ENCODE measurements at places on chromosomes 12 and 14.
A peak's percentile ranks its signal among the peaks of the same experiment; 100 is the strongest.

- no peak for DNase-seq
Observed at GRCh38 chr12:63846238-63846967, 1.9 kb downstream of the SRGAP1 start.

DNA sequence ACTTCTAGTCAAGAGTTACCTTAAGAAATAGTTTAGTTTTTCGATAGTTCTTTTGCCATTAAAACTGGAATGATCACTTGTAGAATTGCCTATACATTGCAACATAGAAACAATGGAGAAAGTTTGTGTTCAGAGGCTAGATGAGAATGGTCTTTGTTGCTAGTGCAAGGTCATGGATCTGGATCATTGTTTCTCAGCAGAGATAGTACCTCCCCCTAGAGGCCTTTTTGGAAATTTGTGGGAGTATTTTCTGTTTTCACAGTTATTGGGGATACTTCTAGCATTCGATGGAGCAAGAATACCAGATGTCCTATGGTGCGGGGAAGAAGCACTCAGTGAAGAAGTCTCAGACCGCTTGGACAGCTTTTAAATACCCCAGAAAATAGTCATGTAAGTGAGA lies 138.8 kb upstream of the HMGA2 start:
- no peak for DNase-seq

- DNase-seq = no peak
Observed at GRCh38 chr12:49854976-49855375, 12.1 kb upstream of the BCDIN3D start.

- DNase-seq = no peak
Observed at GRCh38 chr14:22798528-22798927, 16.7 kb downstream of the SLC7A7 start.

DNA sequence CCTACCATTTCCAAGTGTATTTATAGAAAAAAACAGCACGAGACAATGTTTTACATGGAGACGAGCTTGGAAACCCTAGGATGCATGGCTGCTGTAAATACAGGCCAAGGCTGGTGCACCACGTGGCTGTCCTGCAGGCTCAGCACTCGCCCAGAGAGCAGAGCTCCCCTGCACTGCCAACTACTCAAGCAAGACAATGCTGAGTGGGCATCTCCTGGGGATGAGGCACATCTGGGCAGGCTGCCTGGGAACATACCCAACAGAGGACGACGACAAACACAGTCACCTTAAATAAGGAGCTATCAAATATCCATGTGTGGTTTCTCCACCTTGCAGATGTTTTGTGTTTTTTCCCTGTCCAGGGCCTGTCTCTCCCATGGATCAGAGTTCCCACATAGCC lies 128.3 kb upstream of the PRMT8 start:
- DNase-seq = no peak

DNA sequence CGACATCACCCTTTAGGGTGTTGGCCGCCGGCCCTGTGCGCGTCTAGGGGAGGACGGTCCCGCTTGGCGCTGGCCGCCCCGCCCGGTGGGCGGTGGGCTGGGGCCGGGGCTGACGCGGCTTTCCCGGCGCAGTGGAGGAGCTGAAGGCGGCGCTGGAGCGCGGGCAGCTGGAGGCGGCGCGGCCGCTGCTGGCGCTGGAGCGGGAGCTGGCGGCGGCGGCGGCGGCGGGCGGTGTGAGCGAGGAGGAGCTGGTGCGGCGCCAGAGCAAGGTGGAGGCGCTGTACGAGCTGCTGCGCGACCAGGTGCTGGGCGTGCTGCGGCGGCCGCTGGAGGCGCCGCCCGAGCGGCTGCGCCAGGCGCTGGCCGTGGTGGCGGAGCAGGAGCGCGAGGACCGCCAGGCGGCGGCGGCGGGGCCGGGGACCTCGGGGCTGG lies 3.6 kb downstream of the TNFAIP2 start:
- DNase-seq = peak; percentile 59

DNA sequence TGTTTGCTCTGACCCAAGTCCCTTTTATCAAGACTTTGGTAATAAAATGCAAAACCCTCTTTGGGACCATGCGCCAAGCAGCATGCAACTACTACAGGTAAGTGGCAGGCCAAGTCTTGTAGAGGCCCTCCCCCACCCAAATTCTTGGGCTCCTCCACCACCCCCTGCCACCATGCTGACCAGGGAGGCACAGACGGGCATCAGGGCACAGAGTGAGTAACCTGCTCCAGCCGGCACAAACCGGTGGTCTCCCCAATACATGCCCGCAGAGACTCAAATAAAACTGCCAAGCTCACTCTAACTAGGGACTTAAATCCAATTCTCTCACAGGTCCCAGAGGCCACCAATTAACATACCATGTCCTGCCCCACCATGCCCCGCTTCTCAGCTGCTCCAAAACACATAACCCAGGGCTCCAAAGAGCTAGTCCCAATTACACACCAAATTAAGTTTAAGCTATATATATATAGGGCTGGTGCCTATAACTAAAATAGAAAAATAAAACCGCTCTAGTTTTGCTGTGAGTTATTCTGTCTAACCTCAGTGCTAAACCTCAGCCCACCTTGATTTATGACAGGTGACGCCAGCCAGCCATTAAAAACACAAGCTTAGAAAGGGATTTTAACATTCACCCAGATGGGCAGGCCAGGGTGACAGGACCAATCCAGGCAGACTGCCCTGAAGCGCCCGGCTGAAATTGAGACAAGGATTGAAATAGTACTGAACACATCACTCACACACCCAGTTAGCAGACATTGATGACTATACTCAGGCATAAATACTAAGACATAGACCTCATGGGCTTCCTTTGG lies 81.0 kb downstream of the CLMN start:
- DNase-seq = no peak

- no peak for DNase-seq
Observed at GRCh38 chr12:6552140-6552551, 3.7 kb downstream of the IFFO1 start.

GRCh38 chr14:71203306-71203705 lies 296.0 kb downstream of the PCNX1 start:
- DNase-seq = no peak

DNA sequence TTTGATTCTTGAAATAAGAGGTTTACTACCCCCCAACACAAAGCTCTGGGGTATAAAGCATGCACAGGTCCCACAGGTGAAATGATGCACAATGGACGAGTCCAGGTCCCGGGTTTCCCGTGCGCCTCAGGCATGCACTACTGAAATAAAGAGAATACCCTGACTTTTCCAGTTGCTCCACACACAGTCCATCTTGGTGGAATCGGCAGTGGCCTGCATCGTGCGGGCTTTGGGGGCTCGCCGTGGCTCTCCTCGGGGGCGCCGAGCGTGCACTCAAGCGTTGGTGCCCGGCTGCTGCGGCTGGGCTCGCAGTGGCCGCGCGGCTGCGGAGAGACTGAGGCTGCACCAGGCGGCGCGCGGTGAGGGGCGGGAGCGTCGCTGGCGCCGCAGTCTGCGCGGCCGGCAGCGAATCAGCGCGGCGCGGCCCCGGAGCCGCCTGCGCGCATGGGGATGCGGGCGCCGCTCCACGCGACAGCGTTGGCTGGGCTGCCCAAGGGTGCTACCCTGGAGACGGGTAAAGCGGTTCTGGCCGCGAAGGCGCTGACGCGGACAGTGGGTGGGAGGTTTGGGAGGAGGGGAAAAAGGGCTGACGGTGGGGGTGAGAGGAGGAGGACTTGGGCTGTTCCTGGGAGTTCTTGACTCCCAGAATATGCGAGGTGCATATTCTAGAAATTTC lies 53.8 kb upstream of the CCDC175 start:
- no peak for DNase-seq

GRCh38 chr12:33182485-33182884 lies 257.1 kb downstream of the SYT10 start:
- DNase-seq = no peak

- DNase-seq = no peak
Observed at GRCh38 chr12:91900971-91901370, 244.7 kb downstream of the BTG1 start.

DNA sequence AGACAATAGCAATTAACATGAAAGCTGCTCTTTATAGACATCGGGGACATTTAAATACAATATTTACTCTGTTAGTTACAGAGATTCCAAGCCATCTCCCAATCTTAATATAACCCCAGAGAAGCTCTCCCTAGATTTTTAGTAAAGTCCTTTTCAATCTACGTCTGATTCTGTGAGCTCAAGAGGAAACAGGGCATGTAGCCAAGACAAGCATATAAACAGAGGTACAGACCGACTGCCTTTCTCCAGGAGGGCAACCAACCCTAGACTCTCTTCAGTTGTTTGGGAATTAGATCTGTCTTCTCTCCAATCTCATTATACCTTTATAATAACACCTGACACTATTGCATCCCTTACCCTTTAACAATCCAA lies 57.4 kb downstream of the TMTC1 start:
- peak; percentile 73 for DNase-seq

DNA sequence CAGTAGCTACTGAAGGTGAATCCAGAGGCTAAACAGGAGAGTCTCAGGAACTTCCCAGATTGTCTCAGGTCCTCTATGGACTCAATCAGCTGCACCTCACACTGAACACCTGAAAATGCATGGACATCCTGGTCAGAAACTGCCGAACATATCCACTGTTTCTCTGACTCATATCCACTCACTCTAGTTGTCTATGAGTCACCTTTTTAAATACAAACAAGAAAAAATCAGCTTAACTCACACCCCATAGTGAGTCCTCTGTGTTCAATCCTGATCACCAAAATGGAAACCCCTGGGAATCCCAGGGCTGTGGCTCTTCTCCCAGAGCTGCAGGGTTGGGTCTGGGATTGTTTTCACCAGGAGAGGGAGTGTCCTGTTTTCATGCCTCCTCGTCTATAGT lies 556.7 kb downstream of the TMEM121 start:
- DNase-seq = no peak

DNA sequence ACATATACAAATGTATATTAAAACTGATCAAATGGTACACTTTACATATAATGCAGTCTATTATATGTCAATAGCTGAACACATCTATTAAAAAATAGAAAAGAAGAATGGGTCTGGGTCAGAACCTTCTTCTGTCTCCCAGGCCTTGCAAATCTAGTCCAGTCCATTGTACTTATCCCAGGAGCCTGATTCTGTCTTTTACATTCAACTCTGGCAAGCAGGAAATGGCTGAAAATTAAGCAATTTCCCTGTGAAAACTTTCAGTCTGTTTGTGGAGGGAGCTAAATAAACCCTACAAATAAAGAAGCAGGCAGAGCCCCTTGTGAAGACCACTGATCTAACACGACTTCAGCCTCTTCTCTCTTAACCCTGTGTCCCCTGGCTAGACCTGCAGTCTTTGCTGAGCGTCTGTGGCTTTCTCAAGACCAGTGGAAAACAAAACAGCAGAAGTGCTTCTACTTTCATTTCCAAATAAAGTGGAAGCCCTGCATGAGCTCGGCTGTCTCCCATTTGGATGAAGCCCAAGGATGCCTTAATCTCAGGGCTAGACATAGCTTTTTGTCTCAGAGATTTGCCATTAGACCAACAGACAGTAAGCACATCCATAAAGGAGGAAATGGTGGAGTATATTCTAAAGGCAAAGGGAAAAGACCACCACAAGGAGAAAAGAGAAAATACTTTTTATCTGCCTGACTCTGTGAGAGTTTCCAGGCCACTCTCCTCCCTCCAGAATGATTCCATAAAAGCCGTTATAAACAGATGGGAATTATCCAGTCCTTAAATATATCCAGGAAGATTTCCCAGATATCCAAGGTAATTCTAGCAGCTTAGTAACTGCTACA lies 48.2 kb downstream of the CRACR2A start:
- DNase-seq = no peak

DNA sequence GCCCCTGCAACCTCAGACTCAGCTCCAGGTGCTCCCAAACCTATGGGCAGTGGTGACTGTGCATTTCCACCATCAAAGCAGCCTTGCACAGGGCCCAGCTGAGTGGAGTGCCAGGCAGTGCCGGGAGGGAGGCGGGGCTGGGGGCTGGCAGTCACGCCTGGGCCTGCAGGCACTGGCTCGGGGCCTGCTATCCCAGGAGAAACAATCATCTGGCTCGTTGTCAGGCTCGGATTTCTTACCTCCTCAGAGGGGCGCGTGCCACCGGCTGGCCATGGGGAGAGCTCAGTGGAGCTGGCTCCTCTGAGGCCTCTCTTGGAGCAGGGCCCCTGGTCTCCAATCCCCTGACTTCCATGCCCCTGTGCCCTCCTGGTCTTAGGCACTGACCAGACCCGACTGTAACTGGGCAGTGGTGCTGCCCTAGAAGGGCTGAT lies 20.2 kb upstream of the PPP1R13B start:
- no peak for DNase-seq

DNA sequence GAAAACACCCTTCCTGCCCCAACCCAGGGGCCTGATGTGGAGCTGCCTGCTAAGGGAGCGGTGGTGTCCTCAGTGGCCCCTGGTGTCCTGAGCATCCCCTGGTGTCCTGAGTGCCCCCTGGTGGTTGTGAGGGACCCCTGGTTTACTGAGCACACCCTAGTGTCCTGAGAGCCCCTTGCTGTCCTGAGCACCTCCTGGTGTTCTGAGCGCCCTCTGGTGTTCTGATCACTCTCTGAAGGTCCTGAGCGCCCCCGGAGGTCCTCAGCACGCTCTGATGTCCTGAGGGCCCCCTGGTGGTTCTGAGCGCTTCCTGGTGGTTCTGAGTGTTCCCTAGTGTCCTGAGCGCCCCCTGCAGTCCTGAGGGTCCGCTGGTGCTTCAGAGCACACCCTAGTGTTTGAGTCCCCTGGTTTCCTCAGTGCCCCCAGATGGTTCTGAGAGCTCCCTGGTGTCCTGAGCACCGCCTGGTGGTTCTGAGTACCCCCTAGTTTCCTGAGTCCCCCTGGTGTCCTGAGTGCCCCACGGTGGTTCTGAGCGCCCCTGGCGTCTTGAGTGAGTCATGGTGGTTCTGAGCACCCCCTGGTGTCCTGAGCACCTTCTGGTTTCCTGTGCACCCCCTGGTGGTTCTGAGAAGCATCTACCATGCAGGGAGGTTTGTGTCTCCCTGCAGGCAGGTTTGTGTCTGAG lies 1004.2 kb downstream of the TMEM121 start:
- DNase-seq = no peak

GRCh38 chr14:65704437-65704836 lies 291.9 kb downstream of the FUT8 start:
- DNase-seq = no peak

GRCh38 chr14:32085845-32086383 lies 8.8 kb downstream of the ARHGAP5 start:
- DNase-seq = no peak

- no peak for DNase-seq
Observed at GRCh38 chr14:93054006-93054405, 61.7 kb downstream of the ITPK1 start.

GRCh38 chr12:112980491-112981158 lies 2.3 kb downstream of the OAS2 start:
- DNase-seq = no peak

GRCh38 chr12:38328306-38328895 lies 11.8 kb downstream of the ALG10B start:
- DNase-seq = peak; percentile 22

Measured in LNCaP clone FGC (cell line).